Lung microvascular endothelial cell (primary cell): ENCODE measurements at places on chromosomes 7 and 10. TPM values are rescaled to one million over a fixed set of nuclear protein-coding genes. Genes with fewer than 3 reads are reported as not detected.

DNA sequence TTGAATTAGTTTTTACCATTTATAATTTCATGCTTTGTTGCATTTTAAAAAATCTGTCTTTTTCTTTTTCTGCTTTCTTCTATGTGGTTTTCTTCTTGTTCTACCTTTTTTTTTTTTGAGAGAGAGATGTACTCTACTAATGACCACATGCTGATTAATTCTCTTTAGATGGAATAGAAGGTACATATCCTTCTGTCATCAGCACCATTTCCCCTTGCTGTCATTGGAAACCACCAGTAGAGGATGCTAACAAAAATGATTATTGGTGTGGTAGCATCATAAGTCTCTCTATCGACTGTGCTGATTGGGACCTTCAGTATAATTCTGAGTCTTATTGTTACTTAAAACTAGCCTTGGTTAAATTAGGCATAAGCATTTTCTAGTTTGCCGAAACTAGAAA lies 3.6 kb downstream of the ZEB1 start:
- DNase-seq: peak; percentile 40

GRCh38 chr7:105905910-105906568 lies 29.6 kb upstream of the ATXN7L1 start:
- no peak for DNase-seq

DNA sequence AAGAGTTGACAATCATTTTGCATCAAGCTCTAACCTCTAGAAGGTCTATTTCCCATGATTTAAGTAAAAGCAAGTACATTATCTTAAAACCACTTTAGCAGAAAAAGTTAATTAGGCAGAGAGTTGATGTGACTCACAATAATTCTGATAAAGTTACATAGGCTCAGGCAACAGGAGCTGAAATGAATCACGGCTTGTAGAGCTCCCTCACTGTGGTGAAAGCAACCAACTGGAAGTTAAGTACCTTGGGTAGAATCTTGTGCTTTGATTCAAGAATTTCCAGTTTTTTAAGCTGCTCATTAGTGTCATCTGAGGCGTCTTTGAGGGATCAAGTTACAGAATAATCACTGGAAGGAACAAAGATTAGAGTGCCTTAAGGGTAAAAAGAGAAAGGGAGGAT lies 68.9 kb upstream of the NFE2L3 start:
- no peak for DNase-seq

GRCh38 chr10:49164559-49165188 lies 23.5 kb downstream of the TMEM273 start:
- DNase-seq: peak; percentile 35

The PARD3 gene
- total RNA-seq: 23.1 and 29.4 TPM in 2 replicates

The MALRD1 gene
- not detected in 2 replicates for total RNA-seq

DNA sequence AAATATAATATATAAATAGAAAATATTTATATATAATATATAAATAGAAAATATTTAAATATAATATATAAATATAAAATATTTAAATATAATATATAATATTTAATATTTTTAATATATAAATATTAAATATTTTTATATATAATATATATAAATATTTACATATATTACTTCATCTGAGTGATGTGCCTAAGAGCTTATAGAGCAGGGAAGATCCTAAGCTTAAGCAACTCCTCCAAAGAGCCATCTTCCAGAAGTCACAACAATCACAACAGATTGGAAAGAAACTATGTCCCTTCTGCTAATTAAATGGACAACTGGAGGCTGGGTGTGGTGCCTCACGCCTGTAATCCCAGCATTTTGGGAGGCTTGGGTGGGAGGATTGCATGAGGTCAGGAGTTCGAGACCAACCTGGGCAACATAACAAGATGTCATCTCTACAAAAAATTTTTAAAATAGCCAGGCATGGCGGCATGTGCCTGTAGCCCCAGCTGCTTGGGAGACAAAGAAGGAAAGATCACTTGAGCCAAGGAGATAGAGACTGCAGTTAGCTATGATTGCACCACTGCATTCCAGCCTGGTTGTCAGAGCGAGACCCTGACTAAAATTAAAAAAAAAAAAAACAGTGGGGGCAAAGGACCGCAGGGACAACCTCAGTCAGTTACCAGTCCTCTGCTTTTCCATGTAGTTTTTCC lies 198.7 kb downstream of the SKIDA1 start:
- DNase-seq: no peak

- DNase-seq: no peak
Observed at GRCh38 chr10:127736222-127736914, 617 bp upstream of the FOXI2 start.

The C10orf53 gene
- total RNA-seq: not detected in 2 replicates

DNA sequence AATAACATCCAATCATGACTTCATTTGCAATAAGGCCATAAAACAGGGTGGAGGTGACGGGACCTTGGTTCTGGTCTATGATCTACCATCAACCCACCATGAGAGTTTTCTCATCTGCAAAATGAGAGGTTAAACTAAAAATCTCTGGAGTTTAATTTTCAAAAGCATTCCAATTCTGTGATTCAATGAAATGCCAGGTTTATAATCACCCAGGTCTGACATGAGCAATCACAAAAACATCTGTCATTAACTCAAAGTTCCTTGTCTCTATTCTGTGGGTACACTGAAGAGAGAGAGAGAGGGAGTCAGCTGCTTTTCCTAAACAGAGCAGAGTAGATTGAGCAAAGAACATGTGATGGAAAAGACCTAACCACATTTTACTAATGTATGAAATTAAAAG lies 75.4 kb downstream of the NUDCD3 start:
- DNase-seq: no peak

The OPALIN gene
- total RNA-seq: not detected in 2 replicates

The PNLIPRP2 gene
- not detected in 2 replicates for total RNA-seq

GRCh38 chr7:106177738-106178592 lies 65.9 kb upstream of the SYPL1 start:
- no peak for DNase-seq

The FFAR4 gene
- not detected in 2 replicates for total RNA-seq

DNA sequence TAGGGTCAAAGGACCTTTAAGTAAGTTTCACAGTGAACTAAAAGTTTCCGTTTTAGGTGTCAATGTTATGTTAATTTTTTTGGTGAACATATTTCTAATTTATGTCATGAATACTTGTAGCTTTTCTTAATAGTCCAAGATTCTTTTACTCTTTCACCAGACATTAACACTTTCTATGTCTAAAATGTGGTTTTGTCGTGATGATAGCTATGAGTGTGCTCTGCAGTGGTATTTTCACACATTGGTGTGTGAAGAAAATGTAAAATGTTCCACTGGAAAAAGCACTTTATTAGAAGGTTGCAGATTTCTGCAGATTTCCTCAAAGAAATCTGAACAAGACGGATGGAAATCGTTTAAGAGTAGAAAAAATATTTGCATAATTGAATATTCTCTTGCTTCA lies 561.0 kb upstream of the ANKRD30A start:
- DNase-seq: no peak

DNA sequence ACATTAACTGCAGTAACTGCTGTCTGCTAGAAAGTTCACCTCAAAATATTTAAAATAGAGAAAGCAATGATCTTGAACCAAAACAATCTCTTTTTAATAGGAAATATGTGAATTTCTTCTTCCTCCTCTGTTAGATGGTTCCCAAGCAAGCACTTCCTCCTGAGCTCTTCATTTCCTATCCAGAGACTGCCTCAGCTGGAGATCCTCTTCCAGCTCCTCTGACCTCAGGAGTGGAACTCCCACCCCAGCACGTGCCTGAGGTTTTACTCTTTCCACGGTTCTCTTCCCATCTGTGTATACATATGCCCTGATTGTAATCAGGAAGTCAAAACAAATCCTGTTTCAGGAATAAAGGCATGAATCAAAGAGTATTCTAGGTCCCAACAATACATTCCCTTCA lies 5.6 kb downstream of the DENND11 start:
- peak; percentile 63 for DNase-seq

The UNC5B gene
- 10.9 and 12.9 TPM in 2 replicates for total RNA-seq

The DEPP1 gene
- total RNA-seq: 164 and 225 TPM in 2 replicates
